Fibroblast of lung (primary cell): ENCODE measurements at places on chromosomes 2 and 18. TPM values are rescaled to one million over a fixed set of nuclear protein-coding genes. Genes with fewer than 3 reads are reported as not detected.

The ANKRD30B gene
- 0.10 TPM in 1 of 2 replicates, not detected in the other for polyA plus RNA-seq

The DCDC2C gene
- not detected in 2 replicates for polyA plus RNA-seq

The NLRC4 gene
- polyA plus RNA-seq, result not detected in 2 replicates

The ALKAL2 gene
- 0.58 TPM in 1 of 2 replicates, not detected in the other for polyA plus RNA-seq

The NMUR1 gene
- polyA plus RNA-seq, result 0.01 and 0.02 TPM in 2 replicates

The CYP27C1 gene
- polyA plus RNA-seq, result 0.07 TPM in 1 of 2 replicates, not detected in the other

The ABCB6 gene
- 12.5 and 14.7 TPM in 2 replicates for polyA plus RNA-seq

The HTRA2 gene
- polyA plus RNA-seq, result 18.8 and 25.4 TPM in 2 replicates

DNA sequence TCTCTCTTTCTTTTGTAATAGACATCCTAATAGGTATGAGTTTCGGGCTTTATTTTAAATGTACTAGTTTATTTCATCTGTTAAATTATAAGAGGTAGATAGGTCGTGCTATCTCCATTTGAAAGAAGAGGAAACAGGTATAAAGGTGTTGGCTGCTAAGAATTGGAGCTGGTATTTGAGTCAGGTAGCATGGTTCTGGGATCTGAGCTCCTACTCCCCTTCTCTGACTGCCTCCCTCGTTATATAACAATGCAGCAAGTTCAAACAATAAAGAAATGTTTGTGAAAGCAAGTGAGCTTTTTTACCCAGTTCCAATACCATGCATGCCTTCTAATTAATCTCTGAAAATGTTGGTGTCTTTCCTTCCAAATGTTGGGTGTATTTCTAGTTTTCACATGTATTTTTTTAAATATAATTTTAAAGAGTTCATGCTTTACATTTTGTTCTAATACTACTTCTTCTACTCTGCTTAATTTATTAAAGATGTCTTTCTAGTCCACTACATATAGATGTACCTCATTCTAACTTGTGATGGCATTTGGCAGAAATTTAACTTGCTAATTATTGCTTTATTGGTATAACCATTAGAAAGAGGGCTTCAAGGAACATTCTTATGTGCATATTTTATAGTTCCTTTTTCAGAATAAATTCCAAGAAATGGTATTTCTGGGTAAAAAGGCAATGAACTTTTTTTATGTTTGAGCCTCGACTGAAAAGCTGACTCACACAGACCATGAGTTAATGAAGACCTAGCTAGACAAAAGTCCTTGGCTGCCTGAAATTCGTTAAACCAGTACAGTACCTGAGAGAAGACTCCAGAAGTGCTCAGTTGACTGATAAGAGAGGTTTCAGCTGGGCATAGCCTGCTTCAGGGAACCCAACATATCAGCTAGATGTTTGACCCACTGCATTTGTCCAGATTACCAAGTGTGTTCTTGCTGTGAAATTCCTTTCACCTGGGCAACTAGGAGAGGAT is 133.5 kb downstream of the CERS6 start:
- no peak for DNase-seq

GRCh38 chr18:47150824-47151366 is 595 bp upstream of the HDHD2 start:
- DNase-seq, result no peak

DNA sequence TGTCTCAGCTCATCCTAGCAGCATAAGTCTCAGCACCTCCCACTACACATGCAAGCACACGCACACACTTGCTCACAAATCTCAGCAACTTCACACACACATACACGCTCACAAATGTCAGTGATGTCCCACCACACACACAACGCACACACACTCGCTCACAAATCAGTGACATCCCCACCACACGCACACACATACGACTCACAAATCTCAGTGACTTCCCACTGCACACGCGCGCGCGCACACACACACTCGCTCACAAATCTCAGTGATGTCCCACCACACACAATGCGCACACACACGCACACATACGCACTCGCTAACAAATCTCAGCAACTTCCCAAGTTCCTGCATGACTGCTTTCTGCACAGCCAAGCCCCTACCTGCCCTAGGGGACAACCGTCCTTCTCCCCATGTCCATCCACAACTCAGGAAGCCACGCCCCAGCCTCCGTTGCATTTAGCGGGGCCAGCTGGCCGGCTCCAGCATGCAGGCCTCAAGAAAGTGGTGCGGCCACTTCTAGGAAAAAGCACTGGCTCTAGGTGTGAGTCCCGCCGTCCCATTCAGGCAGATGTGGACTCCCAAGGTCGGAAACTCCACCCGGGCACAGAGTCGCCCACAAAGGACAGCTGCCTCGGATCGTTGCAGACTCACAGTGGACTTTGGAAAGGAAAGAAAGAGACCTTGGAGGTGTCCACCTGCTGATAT is 180.1 kb upstream of the SALL3 start:
- DNase-seq, result no peak

- peak; percentile 91 for DNase-seq
These were observed 96.2 kb downstream of the KLHL29 start for GRCh38 chr2:23480957-23481797.

- DNase-seq, result no peak
These were observed 434.6 kb upstream of the DSEL start for GRCh38 chr18:67951137-67951536.

DNA sequence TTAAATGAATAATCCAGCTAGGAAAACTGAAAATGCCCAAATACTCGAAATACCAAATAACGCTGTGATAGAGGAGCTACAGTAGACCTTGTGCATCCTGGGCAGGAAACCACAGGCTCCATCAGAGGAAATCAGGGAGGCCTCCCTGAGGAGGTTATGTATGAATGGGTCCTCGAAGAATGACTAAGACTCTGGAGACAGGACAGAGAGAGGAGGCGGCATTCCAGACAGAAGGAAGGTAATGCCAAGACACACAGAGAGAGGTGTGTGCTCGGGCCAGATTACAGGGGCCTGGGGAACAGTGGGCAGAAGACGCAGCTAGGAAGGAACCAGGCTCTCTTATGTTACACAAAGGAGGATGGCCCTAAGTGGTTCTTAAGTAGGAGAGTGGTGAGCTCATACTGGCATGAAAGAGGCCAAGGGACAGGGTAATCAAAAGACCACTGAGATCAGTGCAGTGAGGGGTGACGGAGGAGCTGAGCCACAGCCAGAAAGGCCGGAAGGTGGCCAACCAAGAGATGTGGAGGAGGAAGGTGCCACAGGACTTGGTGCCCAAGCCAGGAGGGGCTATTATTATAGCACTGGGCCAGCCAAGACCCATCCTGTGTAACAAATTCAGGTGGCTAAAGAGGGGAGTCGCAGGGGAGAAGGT is 9.9 kb downstream of the ST3GAL5 start:
- DNase-seq, result no peak

DNA sequence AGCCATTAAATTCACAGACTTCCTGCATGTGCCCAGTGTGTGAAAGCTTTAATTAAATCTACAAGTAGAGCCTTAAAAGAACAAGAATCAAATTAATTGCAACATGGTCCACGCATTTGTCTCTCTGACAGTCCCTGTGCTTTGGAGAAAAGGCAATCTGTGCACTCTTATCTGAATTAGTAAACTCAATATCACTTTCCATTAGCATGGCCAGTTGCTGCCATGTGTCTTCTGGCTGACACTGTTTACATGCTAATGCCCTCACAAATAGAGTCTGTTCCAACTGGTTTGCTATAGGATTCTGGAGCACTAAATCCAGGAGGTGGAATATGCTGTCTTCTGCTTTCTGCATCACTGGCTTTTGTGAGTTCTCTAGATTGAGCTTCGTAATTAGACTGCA is 434.5 kb upstream of the RAB12 start:
- DNase-seq, result no peak

GRCh38 chr18:5197032-5197434 is at the start of gene AKAIN1:
Gene AKAIN1 (minus strand): TSS chr18:5197257. CDS start chr18:5197053, 204 bp downstream.
- DNase-seq, result peak; percentile 12

DNA sequence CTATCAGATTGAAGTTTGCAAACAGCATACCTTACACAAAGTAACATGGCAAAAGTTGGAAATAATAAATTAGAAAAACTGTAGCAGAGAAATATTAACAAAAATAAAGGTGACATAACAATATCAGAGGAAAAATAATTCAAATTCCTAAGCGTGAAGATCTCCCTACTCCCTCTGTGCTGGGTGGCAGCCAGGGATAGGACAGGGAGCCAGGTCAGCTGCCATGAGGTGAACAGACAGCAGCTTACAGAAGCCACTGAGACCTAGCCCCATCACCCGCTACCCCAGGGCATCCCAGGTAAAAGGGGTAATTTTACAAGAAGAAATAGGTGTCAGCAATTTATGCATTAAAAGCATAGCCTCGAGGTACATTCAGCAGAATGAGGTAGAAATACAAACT is 423.8 kb upstream of the HS6ST1 start:
- DNase-seq, result peak; percentile 14

- DNase-seq, result no peak
These were observed 48.8 kb downstream of the TFCP2L1 start for GRCh38 chr2:121236101-121236640.

GRCh38 chr18:41418598-41418997 is 536.4 kb upstream of the PIK3C3 start:
- DNase-seq, result no peak
